Memory B cell (primary cell): ENCODE measurements at places on chromosomes 2 and 18.

- no peak for DNase-seq
Observed at GRCh38 chr18:44735096-44735495, 54.4 kb downstream of the SETBP1 start.

- no peak for DNase-seq
Observed at GRCh38 chr2:75589391-75590105, 28.8 kb upstream of the EVA1A start.

- no peak for DNase-seq
Observed at GRCh38 chr18:76373297-76373696, 121.7 kb downstream of the ZNF516 start.

DNA sequence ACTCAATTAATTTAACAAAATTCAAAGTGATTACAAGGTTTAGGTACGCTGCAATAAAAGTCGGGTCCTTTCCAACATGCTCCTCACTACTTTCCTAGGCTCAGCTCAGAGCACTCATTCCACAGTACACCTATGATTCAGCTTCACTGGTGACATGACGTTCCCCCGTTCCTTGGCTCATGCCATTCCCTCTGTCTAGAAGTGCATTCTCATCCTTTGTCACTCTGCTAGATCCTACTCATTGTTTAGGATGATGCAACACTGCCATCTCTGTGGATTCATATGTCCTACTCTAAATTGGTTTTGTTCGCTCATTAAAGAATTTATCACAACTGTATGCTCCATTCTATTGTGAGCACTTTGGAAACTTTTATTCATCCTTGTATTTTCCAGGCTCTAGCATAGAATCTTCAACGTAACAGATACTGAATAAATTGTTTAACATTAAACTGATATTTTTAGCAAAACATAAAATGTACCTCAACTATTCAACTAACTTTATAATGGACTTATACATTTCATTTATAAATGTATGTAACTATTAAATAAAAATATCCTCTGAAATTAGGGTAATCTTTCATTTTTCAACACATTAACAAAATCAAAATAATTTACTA is 78.6 kb downstream of the FAM228A start:
- no peak for DNase-seq

GRCh38 chr2:240235811-240236210 is 95.4 kb upstream of the OTOS start:
- DNase-seq, result no peak
